Endothelial cell (in vitro differentiated cells): ENCODE measurements at places on chromosomes 2 and 18.

DNA sequence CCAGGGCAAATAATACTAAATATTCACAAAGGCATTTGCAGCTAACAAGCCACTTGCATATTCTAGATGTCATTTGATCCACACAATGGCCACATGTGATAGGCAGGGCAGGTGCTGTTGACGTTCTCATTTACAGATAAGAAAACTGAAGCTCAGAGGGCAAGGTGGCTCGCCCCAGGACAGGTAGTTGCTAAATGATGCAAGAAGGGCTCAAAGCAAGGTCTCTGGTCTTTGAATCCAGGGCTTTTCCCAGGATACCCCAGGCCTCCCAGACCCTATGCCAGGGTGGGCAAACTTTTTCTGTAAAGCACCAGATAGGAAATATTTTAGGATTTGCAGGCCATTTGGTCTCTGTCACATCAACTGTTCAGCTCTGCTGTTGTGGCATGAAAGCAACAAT lies 35.1 kb downstream of the LOXHD1 start:
- DNase-seq: no peak

DNA sequence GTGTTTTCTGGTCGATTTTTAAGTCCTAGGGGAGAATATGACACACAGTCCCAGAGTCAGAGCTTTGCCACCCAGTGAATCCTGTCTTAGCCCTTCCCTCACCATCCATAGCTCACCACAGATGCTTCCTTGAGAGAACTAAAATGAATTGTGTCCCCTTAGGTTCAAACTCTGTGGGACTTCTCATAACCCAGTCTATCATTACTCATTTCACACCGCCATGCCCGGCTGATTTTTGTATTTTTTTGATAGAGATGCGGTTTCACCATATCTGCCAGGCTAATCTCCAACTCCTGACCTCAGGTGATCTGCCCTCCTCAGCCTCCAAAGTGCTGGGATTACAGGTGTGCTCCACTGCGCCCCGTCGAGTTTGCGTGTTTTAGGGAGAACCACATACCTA lies 66.8 kb downstream of the REL start:
- no peak for DNase-seq

DNA sequence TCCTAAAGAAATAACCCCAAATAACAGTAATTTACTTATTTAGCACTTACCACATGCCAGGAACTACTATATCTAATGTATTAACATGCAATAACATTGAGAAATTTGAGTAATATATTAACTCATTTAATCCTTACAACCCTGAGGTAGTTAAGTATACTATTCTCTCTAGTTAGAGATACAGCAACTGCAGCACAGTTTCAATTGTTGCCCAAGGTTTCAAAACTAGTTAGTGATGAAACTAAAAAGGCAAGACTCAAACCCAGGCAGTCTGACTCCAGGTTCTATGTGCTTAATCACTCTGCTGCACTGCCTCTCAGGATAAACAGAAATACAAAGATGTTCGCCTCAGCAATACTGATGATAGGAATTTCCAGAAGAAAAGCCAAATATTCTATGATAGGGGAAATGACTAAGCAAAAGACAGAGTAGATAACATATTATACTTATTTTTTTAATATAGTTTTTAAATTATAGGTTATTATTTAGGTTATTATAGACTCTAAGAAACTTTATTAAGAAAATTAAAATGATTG lies 88.0 kb downstream of the SS18 start:
- DNase-seq: no peak

GRCh38 chr2:223001797-223002175 lies 50.2 kb upstream of the KCNE4 start:
- DNase-seq: no peak

DNA sequence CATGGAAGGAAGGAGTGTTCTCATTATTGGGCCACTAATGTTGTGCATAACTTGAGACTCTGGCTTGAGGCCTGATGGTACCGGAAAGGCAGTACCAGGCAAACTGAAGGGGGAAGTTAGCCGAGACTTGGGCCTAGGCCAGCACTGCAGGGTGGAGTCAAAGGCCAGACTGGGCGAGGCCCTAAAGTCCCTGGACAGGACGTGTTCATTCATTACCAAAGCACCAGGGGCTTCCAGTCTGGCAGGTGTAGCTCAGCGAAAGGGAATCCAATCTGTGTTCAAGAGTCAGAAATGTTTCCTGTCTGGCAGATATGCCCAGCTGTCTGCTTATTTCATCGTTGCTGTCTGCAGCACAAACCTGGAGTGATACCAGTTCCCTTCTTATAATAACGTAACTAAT lies 4.7 kb upstream of the ITSN2 start:
- DNase-seq: no peak

DNA sequence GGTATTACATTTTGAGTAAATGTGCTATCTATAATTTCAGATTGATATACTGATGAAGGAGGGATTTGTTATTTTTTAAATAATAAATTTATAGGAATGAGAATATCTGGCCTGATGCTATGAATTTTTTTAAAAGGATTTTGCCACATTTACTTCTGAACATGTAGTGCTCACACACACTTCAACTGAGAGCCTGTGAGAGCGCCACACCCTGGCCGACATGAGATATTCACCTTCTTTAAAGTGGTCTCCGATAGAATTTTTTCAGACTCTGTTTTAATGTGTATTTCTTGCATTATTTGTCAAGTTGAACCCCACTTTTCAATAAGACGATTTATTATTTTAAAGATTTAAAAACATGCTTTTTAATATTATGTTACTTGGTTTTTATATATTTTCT lies 813.3 kb downstream of the DCC start:
- peak; percentile 60 for DNase-seq

GRCh38 chr2:223464071-223464470 lies 138.1 kb downstream of the SCG2 start:
- DNase-seq: no peak
